ENCODE measurements at places on chromosomes 12 and 14. TPM values are rescaled to one million over a fixed set of nuclear protein-coding genes. Genes with fewer than 3 reads are reported as not detected.

Gene CDK2
- total RNA-seq = 60.8 TPM

Gene PCED1B
- total RNA-seq = 3.3 TPM

DNA sequence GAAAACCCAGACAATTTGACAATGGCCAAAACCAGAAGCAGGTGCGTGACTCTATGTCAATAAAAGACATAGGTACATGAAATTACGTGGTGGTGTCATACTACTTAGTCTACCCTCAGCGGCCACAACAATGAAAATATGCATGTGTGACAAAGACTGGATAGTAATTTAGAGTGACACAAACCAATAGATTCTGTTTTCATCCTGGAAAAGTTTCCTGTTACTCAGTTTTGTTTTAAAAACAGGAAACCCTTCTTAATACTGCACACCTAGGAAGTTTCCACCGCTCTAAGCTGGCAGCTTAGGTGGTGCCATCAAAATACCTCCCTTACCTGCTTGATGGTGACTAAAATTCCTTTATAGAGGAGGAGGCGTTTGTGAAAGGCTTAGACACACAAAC lies 15.1 kb downstream of the POU6F1 start:
- no peak for DNase-seq

Gene KLRD1
- not detected for total RNA-seq

DNA sequence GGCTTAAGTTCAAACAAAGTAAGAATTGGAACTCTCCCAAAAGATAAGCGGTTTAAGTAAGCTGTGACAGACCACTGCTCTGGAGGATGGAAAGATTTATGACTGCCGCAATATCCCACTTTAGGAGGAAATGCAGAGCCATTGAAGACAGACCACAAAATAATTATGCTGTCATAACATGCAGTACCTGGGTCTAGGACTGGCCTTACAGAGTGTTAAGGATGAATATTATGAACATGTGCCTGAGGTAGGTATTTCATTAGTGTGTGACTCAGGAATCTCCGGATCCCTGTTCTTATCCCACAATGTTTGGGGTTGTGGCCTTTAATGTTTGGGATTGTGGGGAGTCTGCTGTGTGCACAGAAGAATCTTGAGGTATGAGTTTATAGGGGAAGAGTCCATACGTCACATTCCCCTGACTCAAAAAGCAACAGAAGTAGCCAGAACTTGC lies 114.9 kb downstream of the SAMD4A start:
- DNase-seq = no peak

DNA sequence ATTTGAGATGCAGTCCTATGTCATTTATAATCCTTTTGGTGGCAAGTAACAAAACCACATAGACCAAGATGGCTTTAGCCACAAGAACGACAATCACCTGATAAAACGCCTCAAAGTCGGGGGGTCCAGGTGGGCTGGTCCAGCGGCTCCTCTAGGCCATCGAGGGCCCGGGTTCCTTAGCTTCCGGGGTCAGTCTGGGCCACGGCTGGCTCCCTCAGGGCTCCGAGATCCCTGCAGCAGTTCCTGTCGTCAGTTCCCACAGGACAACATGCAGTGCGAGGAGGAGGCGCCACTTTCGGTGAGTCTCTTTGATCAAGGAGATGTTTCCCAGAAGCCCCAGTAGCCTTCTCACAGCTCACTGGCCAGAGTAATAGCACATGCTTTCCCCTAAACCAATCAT lies 574.6 kb downstream of the AACS start:
- DNase-seq = no peak

- DNase-seq = no peak
Observed at GRCh38 chr12:57428965-57429364, 1.9 kb downstream of the R3HDM2 start.

Gene VDR
- 0.70 TPM for total RNA-seq

- no peak for DNase-seq
Observed at GRCh38 chr12:79329933-79330332, 360.8 kb downstream of the PAWR start.

Gene OR11H6
- not detected for total RNA-seq

GRCh38 chr14:44959538-44959937 lies 2.2 kb downstream of the KLHL28 start:
- DNase-seq = no peak

DNA sequence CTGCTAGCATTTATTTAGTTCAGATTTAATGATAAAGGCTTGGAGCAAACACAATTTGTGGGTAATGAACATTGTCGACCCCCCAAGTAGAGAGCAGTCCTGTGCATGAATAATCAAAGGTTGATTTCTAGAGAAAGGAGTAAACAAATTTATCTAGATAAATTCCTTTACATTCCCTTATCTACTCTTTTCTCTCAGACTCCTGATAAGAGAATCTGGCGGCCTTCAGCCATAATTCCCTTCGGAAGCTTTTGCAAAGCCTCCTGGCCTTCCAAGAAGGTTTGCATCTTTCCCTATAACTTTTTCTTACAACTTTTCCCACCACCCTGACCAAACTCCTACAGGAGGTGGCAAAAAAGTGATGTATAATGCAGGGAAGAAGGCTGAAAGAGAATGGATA lies 42.1 kb downstream of the TMTC3 start:
- DNase-seq = no peak

Gene GALNT16
- total RNA-seq = 2.3 TPM

GRCh38 chr12:93612776-93613175 lies 40.3 kb downstream of the SOCS2 start:
- DNase-seq = no peak

DNA sequence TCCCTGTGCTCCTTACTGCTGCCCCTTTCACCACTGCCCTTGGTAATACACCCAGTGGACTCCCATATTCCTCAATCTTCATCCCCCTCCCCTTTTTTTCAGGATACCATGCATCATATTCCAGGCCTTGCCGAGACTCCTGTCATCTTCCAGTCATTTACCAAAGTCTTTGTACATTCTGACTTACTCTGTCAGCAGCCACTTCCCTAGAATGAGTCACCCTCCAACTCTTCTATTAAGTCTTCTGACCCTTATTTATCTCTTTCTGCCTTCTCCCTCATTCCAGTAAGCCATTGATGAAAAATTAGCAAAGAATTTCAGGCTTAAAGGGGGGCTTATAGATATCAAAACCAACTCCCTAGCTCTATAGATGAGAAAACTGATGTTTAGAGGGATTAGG lies 128.0 kb downstream of the STXBP6 start:
- DNase-seq = no peak

- DNase-seq = peak; percentile 86
Observed at GRCh38 chr12:46071769-46072624, 81.6 kb upstream of the SCAF11 start.

Gene B4GALNT1
- total RNA-seq = 2.6 TPM

Gene OVCH1
- total RNA-seq = not detected

Gene C12orf54
- not detected for total RNA-seq

Gene PRMT5
- 147 TPM for total RNA-seq

Gene IL31
- not detected for total RNA-seq

DNA sequence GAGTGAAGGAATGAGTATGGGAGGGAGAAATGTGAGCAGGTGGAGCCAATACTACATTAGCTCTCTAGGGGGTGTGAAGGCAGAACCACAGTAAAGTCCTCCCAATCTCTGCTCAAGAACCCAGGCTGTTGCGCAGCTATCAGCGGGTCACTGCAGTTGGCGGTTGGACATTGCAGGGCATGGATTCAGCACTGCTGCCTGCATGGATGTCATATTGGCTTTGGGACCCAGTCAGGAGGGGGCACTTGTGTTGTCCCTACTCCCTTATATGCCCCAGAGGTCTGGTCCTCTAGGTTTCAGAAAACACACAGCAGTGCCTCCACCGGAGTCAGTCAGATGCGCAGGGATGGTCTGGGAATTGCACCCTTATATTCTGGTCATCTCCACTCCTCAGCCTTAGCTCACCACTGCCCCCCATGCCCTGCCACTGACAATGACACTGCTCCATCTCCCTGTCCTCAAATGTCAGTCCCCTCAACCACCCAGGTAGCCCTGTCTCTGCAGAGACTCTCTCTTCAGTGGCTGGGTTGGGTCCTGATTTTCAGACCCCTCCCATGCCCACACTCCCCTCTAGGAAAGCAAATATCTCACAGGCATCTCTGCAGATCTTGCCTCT lies 9.6 kb downstream of the ZDHHC22 start:
- DNase-seq = no peak

Gene NOS1
- total RNA-seq = 2.4 TPM

- no peak for DNase-seq
Observed at GRCh38 chr12:20801035-20801434, 9.5 kb upstream of the SLCO1B3 start.

- DNase-seq = no peak
Observed at GRCh38 chr14:104600805-104601204, 3.8 kb downstream of the TMEM179 start.

DNA sequence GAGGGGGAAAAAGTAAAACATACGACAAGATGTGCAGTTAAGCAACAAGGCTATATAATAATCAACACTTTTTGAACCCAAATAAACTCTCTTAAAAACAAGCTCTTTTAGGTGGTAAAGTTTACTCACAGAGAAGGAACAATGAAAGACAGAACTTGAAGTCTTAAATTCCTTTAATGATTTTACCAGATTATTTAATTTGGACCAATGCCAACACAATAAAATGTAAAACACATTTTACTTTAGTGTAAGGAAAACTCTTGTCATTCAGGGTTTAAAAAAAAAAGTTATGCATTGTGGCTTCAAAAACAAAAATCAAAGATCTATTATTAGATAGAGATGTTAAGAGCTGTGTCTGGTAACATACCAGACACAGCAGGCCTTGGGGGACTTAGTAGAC lies 13.1 kb downstream of the TSPAN8 start:
- DNase-seq = no peak

Gene FBXL14
- total RNA-seq = 16.0 TPM

DNA sequence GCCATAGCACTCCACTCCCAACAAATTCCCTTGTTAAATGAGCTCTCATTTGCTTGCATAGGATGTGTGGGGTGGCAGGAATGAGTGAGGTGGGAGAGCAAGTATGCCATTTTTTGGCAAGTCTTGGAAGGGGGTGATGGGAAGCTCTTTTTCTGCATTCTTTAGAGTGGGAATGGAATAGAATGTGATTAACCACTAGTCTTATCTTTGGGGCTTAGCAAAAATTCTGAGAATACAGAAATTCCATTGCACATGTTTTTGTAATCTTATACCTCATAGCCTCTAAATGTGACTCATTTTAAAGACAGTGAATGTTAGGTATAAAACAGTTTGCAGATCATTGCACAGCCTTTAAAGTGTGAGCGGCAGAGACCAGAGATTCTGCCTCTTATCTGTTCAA lies 28.4 kb upstream of the NEDD1 start:
- no peak for DNase-seq

- DNase-seq = no peak
Observed at GRCh38 chr12:124165695-124166094, 129.2 kb upstream of the RFLNA start.

- no peak for DNase-seq
Observed at GRCh38 chr12:85016413-85016812, 19.7 kb downstream of the TSPAN19 start.

Gene ASB2
- total RNA-seq = 0.35 TPM

Gene METTL25
- 11.6 TPM for total RNA-seq

Gene TMEM52B
- total RNA-seq = not detected

DNA sequence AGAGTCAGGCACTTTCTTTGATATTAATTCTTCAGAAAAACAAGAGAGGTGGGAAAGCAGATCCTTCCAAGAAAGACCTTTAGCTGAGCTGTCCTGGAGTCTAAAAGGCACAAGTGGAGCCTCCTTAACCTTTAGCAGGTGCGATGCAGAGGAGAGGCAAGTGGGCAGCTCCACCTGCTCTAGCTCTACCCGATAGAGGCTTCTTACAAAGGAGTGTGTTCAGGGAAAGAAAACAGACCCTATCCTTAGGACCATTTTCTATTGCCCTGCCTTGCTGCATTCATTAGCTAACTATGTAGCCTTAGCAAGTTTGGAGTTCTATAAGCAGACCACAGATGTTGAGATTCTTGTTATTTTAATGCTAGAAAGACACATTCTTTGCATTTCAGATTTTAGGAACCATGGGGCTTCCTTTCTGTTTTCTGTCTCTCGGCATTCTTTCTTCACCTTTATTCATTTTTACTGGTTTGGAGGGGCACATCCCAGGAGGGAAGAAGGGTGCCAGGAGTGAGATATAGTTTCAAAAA lies 214.5 kb downstream of the EGLN3 start:
- no peak for DNase-seq

Gene AP5M1
- total RNA-seq = 42.6 TPM

DNA sequence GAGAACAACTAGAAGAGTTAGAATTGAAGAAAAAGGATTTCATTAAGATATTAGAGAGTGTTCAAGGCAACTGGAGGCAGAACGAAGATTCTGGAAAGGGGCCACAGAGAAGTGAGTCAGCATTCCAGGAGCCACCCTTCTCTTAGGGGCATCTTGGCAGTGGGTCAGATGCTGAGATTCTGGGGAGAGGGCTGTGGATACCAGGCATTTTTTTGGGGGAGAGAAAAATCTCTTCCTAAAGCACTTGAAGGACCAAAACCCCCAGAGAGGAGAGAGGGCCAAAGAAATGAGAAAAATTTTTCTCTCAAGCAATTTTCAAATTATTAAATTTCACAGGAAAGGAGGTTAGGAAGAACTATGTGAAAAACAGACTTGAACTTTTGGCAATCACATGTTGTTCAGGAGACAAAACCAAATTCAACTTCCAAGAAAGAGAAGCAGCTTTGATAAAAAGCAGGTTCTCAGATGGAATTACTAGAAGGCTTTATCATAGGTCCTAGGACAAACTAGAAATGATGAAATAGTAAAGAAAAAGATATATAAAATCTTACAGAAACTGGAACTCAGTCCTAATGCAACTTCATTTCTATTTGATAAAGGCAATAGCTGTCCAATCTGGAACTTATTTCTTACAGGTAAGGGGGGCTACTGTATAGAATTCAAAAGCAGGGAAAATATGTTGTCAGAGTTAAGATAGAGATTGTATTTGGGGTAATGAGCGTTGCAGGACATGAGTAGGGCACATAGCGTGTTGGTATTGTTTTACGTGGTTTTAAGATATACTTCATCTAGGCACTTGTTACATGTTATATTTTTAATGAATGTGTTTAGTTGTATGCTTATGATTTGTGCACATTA lies 1.1 kb upstream of the CLEC2D start:
- DNase-seq = no peak

- no peak for DNase-seq
Observed at GRCh38 chr14:33781236-33781635, 169.6 kb downstream of the EGLN3 start.

- no peak for DNase-seq
Observed at GRCh38 chr12:105396024-105396423, 65.5 kb downstream of the C12orf75 start.

DNA sequence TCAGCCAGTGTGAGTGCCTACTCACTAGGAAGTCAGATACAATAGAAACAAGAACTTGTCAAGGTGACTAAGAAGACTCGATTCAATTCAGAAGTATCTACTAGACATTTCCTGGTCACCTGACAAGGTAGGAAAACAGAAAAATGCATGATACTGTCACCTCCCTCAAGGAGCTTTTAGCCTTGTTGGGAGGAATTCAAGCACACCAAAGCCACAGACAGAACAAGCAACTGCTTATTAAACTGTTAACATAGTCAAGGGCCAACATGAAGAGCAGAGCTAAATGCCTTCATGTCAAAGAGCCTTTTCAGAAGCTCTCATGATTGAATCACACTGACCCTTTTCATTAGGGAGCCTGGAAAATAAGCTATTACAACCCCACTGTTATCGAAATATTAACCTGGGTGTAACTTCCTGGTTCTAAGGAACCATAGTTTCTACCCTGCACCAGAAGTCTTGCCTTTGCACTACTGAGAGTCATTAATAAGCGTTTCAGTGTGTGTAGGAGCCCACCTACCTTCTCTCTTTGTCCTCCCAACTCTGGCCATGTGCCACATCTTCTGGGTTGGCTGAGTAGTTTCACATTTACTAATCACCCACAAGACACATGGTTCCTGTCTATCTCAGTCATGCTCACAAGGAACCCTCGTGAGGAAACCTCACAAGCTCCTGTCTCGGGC lies 31.0 kb upstream of the LGALS3 start:
- DNase-seq = no peak
